Stimulated activated effector memory CD8-positive, alpha-beta T cell treated with anti-CD3 and anti-CD28 coated beads, Interleukin-12 subunit alpha, Interleukin-12 subunit beta, amount 100 ng/mL, for 72 hours (primary cell): ENCODE measurements at places on chromosomes 13 and 19.
A peak's percentile ranks its signal among the peaks of the same experiment; 100 is the strongest.

DNA sequence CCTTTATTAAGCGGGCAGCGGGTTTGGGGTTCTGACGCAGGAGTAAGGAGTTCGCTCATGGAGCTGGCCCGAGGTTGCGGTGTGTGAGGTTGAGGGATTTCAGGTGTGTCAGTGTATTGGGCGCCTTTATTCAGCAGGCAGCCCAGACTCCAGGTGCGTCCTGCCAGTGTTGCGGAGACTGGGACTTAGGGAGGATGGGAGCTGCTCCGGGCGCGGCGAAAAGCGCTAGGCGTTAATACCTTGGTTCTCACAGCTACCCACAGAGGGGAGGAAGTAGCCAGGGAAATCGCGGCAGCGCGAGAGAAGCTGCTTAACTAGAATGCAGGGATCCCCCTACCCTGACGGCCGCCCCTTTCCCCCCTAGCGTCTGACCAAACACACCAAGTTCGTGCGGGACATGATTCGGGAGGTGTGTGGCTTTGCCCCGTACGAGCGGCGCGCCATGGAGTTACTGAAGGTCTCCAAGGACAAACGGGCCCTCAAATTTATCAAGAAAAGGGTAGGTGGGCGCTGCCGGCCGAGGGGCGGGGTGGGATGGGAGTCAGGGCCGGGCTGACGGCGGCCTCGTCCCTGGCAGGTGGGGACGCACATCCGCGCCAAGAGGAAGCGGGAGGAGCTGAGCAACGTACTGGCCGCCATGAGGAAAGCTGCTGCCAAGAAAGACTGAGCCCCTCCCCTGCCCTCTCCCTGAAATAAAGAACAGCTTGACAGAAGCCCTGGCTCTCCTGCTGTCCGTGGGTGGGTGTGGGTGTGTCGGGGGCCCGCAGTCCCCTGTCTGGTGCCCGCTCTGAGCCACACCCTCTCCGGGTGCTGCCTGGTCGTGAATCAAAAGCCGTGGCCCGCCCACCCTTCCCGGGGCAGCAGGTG, 1.1 kb downstream of the RPL36 start:
- no peak for DNase-seq

- no peak for DNase-seq
These were observed 109.0 kb downstream of the TNFRSF19 start for GRCh38 chr13:23679220-23679619.

- DNase-seq, result no peak
These were observed at the start of gene IZUMO1 for GRCh38 chr19:48746738-48747575. Gene IZUMO1, minus strand, starts transcription at chr19:48746909. Its CDS starts 1,050 bp downstream, at chr19:48745859.

GRCh38 chr13:80921541-80921940, 580.6 kb upstream of the SPRY2 start:
- no peak for DNase-seq

DNA sequence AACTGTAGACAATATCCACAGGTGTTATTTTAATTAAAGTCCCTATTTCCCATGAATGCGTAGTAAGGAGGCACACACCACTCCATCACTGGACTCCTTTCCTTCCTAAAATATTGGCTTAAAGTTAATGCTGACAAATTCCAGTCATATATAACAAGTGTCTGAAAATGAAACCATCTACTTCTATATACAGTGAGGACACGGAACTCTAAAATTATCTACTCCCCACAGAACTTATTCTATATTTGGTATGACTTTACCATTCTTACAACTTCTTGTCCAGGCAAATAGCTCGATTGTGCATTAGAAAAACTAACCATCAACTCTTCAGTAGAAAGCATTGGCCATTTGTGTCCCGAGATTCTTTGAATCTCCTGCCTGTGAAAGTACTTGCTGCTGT, 1560.2 kb downstream of the EFNB2 start:
- no peak for DNase-seq

DNA sequence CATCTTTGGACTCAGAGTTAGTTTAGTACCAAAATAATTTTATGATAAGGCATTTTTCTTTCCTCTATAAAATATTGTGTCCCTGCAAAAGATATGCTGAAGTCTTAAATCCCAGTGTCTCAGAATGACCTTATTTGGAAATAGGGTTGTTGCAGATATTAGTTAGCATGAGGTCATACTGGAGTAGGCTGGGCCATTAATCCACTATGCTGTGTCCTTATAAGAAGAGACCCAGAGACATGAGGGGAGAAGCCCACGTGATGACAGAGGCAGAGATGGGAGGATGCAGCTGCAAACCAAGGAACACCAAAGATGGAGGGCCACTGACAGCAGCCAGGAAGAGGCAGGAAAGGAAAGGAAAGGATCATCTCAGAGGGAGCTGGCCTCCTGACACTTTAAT, 6.4 kb downstream of the POGLUT2 start:
- DNase-seq, result no peak

GRCh38 chr13:48412881-48413351, at the start of gene LPAR6:
Gene LPAR6, minus strand, starts transcription at chr13:48413113. Its CDS starts 690 bp downstream, at chr13:48412423.
- DNase-seq, result no peak

- DNase-seq, result no peak
These were observed 855 bp upstream of the CARS2 start for GRCh38 chr13:110706570-110707372.

DNA sequence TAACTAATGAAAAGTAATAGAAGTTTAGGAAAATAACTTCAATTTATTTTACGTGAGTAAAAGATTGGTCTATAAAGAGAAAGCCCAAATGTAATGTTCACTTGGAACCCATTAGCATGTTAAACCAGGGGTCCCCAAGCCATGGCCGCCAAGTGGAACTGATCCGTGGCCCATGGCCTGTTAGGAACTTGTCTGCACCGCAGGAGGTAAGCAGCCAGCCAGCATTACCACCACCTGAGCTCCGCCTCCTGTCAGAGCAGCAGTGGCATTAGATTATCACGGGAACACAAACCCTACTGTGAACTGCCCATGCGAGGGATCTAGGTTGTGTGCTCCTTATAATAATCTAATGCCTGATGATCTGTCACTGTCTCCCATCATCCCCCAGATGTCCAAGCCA, 818.7 kb upstream of the GPC6 start:
- DNase-seq, result no peak

- no peak for DNase-seq
These were observed 1.5 kb downstream of the PHF11 start for GRCh38 chr13:49497272-49497671.

DNA sequence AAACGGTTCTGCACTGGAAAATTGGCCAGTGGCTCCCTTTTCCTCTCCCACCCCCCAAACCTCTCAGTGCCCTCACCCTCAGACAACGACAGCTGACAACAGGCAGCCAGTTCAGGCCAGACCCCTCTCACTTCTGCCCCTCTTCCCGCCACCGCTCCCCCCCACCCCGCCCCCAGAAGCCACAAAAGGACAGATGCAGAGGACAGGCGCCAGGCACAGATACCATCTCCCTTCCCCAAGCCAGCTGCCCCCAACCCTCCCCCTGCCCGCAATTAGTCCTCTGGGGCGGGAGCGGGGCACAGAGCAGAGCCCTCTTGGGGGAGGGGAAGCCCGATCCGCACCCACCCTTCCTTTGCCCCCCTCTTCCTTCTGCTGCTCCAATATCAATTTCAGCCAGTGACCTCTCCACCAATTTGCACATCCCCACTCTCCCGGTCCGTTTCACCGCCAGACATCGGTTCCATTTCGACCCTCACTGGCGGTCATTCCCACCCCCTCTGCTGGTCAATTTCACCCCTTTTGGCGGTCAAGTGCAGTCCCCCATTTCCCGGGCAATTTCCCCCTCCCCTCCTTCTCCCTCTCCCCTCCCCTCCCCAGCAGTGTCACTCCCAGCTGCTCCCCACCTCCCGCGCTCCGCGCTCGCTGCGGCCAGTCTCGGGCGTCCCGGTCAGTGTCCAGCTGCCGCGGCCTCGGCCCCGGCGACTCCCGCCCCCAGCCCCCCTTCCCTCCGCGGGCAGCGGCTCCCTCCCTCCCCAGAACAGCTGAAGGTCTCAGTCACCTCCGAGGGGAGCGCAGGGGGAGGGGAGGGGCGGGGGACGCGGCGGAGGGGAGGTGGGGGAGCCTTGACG, at the start of gene SHD:
SHD (plus strand) TSS at position 848 of the 848 bp plus-strand sequence. CDS start 798 bp downstream, outside the sequence.
- no peak for DNase-seq

DNA sequence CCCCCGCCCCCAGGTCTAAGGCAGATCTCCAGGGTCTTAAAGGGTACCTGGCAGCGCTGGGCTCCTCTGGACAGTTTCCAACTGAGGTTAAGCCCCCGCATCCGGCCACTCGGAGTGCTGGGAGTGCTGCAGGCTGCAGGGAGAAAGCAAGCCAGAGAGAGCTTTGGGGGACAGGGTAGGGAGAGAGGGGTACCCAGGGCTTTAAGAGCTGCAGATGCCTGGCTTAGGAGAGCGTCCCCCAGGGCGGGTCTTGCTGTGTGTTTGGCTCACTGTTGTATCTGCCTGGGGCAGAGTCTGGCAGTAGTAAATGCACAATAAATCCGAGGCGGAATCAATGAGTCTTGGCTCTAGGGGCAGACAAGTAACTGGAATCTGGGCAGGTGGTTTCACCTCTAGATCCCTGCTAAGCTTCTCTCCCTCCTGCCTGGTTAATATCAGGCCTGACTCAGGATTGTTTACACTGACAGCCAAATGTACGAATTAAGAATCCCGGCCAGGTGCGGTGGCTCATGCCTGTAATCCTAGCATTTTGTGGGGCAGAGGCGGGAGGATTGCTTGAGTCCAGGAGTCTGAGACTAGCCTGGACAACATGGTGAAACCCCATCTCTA, 798 bp upstream of the COX6B2 start:
- no peak for DNase-seq

DNA sequence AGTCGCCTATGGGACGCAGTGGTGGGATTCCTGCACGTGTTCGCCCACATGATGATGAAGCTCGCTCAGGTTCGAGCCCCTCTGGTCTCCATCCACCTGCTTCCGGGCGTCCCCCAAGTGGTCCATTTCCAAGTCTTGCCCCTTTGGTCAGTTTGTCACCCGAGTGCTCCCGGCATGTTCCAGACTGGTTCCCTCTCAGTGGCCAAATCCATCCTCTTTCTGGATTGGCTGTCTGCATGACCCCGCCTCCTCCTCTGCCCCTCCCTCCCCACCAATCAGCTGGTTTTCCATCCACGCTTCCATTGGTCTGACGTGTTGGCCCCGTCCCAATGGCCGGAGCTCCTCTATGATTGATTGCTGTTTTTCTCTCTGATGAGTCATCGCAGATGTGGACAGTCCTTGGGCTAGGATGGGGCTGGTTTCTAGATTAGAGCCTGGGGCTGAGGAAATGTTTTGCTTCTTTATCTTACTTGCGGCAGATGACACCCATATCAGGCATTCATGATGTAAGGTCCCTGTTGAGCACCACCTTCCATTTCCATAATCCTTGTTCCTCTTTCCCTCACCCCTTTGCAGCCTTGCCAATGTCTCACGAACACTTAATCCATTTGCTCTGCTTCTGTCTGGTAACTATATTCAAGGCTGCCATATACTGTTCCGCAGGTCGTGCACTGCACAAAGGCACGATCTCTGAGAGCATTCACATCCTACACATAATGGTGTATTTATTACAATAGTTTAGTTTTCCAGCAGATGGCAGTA, 73.8 kb downstream of the MAP4K1 start:
- DNase-seq, result peak; percentile 60

GRCh38 chr13:26646603-26647002, 89.1 kb downstream of the WASF3 start:
- DNase-seq, result no peak

GRCh38 chr13:45198041-45198440, 2.8 kb downstream of the KCTD4 start:
- DNase-seq, result no peak

DNA sequence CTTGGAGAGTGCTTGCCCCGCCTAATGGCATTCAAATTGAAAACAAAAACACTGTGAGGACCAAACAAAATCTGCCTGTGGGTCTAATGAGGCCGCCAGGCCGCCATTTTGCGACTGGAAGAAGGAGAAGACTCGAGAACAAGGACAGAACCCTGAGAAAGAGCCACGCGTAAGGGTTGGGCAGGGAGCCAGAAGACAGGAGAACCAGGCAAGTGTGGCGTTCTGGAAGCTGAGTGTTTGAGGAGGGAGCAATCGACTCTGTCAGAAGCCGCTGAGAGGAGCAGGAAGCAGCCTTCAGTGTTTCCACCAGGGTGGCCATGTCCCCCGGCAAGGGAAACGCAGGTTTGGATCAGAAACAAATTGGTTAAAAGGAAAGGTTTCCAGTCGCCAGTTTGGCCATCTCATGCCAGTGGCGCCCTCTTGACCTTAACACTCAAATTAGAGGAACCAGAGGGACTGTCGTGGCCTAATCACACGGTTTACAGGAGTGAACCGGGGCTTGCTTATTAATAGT, 10.2 kb upstream of the PTOV1 start:
- no peak for DNase-seq

DNA sequence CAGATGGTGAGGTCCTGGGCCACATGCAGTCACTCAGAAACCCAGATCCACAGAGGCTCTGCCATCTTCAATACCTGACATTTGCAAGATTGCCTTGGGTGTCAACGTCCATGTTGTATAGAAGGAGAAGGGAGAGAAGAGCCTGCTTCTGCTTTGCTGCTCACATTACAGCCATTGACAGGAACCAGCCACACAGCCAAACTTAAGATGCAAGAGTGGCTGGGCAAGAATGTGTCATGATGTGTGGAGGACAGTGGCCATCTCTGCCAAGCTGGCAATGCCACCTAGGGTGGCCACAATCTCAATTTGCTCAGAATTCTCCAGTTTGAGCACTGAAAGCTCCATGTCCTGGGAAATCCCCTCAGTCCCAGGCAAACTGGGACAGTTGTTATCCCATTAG, 25.9 kb upstream of the SERPINE3 start:
- DNase-seq, result no peak

GRCh38 chr19:18208098-18208951, 4.5 kb upstream of the RAB3A start:
- DNase-seq, result peak; percentile 74

DNA sequence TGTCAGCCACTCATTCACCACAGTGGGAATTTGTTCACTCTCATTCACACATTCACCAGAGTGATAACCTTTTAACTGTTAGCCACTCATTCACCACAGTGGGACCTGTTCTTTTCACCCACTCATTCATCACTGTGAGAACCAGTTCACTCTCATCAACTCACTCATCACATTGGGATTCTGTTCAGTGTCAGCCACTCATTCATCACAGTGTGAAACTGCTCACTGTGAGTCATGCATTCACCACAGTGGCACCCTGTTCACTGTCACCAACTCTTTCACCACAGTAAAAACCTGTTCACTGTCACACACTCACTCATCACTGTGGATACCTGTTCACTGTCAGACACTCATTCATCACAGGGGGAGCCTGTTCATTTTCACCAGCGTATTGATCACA, 43.5 kb upstream of the ZNF85 start:
- no peak for DNase-seq

- no peak for DNase-seq
These were observed 155.5 kb upstream of the STARD13 start for GRCh38 chr13:33441015-33441414.
